ENCODE measurements at places on chromosomes 12 and 14.

- DNase-seq = no peak
These were observed 39.9 kb upstream of the BICDL1 start for GRCh38 chr12:119949145-119949544.

- DNase-seq = no peak
These were observed 78.6 kb downstream of the CCDC60 start for GRCh38 chr12:119412811-119413794.

GRCh38 chr14:67510121-67510520, 21.6 kb upstream of the TMEM229B start:
- DNase-seq = no peak

GRCh38 chr12:14260011-14260993, 105.2 kb upstream of the ATF7IP start:
- DNase-seq = no peak

GRCh38 chr14:57161583-57162234, 107.0 kb downstream of the EXOC5 start:
- DNase-seq = no peak

DNA sequence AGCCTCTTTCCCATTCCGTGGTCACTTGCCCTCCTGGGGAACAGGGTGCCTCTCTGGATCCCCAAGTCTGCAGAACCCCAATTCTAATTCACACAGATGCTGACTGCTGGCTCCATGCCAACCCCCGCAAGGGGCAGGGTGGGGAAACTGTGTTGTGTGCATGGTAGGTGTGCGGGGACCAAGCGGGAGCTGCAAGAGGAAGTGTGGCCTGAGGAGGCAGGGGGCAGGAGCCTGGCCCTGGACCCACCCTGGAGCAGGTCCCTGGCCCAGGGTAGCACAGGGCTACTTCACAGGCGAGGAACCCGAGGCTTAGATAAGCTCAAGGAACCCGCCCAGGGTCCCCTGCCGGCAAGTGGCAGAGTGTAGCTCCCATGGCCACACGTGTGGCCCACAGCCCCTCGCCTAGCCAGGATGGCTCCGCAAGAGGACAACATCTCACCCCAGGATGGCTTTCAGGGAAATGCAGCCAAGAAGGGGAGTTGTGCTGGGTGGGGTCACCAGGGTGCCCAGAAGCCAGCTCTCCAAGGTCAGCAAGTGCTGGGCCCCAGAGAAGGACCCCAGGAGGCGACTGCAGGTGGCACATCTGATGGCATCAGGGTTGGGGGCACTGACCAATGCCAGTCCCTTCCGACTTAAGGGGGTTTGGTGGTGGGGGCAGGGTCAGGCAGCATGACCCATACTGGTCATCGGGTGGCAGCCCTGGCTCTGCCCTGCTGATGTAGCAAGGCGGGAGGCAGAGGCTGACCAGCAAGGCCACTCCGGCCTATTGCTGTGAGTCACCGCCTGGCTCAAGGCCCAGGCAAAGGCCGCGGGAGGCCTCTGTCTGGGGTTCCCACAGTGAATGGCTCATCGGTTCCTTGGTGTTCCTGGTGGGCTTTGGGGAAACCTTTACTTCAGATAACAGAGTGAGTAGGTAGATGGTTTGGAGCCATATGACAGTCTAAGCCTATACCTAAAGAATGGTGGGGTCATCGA, 37.3 kb upstream of the EML1 start:
- DNase-seq = no peak

GRCh38 chr12:234891-235415, 21.0 kb upstream of the SLC6A12 start:
- DNase-seq = peak; percentile 84

DNA sequence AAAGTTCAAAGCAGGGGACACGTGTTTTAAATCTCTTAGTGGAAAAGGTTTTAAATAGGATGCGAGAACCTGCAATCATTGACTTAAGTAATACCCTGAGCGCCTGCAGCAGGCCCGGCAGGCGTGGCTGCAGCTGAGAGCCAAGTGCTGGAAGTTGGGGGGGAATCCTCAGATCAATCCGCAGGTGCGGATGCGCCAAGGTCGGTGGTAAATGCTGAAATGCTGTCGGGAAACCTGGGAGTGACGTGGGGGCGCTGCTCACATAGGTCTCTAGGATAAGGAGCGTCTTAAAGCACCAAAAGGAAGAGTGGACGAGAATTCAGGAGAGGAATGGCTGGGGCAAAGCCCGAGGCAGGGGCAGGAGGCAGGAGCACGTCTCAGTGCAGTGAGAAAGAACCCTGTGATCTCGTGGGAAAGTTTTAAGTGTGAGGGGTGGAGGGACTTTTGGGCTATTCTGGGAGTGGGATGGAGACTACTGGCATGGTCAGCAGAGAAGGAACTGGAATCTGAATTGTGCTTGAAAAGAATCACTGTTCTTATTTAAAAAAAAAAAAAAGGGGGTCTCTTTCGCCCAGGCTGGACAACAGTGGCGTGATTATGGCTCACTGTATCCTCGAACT, 883 bp upstream of the CDCA4 start:
- no peak for DNase-seq

- no peak for DNase-seq
These were observed 678.2 kb downstream of the NRXN3 start for GRCh38 chr14:78848234-78848820.
